ENCODE measurements at places on chromosomes 5 and 9.
A peak's percentile ranks its signal among the peaks of the same experiment; 100 is the strongest.

GRCh38 chr5:44233691-44234090 is 155.5 kb downstream of the FGF10 start:
- DNase-seq = no peak

- no peak for DNase-seq
Observed at GRCh38 chr9:85527331-85528020, 214.3 kb downstream of the AGTPBP1 start.

DNA sequence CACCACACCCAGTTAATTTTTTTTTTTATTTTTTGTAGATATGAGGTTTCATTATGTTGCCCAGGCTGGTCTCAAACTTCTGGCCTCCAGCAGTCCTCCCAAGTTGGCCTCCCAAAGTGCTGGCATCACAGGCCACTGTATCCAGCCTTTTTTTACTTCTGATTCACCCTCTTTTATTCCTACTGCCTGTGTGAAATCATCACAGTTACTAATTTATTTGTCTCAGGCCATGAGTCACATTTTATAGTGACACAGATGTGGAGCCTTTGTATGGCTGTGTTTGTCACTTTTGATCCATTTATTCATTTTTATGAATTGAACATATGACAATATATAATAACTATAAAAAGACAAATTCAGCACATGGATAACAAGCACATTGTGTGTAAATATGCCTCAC is 67.1 kb upstream of the SNX2 start:
- no peak for DNase-seq

- no peak for DNase-seq
Observed at GRCh38 chr9:111316796-111317195, 13.2 kb downstream of the OR2K2 start.

DNA sequence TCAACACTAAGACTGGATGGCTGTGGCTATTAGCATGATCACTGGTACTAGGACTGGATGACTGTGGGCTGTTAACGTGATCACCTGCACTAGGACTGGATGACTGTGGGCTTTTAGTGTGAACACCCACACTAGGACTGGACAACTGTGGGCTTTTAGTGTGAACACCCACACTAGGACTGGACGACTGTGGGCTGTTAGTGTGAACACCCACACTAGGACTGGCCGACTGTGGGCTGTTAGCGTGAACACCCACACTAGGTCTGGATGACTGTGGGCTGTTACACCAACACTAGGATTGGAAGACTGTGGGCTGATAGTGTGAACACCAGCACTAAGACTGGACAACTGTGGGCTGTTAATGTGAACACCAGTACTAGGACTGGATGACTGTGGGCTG is 329.2 kb downstream of the OSTF1 start:
- no peak for DNase-seq

- DNase-seq = no peak
Observed at GRCh38 chr5:76679231-76679630, 36.7 kb upstream of the F2R start.

DNA sequence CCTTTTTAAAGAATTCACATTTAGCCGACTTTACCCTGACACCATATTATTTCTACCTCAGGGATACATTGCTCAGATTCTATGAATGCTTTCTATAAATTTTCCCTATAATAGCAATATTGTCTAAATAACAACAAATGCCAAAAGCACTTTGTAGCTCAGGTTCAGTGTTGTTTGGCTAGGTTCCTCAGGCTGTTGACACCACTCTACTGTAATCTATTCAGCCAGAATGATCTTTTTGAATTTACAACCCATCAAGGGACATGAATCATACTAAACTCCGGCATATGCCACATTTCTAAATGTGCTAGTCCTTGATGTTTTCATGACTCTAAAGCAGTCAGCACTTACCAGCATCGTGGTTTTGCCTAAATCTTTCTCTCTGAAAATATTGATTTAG is 641.5 kb upstream of the CDH10 start:
- no peak for DNase-seq

DNA sequence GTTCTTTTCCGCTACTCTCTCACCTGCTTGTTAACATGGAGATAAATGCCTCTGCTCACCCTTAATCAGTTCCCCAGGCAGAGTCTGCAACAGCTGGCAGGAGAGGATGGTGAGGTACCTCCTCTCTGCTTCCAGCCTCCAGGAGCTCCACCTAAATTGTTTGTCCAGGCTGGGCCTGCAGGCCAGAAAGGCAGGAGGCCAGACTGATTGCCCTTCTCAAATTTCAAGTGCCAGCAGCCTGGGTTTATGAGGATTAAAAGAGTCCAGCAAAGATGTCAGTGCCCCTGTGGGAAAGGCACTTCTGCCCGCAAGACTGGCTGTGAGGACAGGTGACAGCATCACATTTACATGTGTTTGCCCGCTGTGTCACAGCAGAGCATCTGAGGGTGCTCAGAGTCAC is 19.8 kb downstream of the CORO2A start:
- no peak for DNase-seq

DNA sequence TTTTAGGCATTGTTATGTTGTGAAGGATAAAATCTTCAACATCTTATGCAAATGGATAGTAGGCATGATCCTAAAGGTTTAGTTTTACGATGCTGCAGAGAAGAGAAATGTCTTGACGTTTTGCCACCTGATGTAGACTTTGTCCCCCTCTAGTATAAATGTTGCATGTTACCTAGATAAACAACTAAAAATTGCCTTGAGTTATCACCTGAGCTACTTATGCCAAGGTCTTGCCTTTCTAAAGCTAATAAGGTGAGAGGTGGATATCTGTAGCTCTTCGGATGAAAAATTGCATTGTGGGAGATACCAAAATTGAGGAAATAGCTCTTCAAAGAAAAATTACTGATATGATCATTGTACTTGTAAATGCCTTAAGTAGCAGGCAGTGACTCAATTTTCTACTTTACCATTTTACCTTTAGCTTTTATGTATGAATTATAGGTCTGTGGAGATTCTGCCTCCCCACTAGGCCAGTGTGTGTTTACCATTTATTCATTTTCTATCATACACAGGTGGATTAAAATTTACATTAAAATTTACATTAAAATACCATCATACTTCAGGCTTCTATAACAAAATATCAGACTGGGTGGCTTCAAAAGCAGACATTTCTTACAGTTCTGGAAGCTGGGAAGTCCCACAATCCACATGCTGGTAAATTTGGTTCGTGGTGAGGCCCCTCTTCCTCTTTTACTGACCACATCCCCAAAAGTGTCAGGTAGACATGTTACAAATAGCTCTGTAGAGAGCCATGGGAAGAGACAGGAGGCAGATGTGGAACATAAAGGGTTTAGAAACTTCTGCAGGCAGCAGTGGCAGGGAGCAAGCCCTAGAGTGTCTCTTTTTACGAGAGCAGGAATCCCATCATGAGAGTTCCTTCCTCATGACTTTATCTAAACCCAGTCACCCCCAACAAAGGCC is 100.7 kb upstream of the ERBIN start:
- peak; percentile 74 for DNase-seq

DNA sequence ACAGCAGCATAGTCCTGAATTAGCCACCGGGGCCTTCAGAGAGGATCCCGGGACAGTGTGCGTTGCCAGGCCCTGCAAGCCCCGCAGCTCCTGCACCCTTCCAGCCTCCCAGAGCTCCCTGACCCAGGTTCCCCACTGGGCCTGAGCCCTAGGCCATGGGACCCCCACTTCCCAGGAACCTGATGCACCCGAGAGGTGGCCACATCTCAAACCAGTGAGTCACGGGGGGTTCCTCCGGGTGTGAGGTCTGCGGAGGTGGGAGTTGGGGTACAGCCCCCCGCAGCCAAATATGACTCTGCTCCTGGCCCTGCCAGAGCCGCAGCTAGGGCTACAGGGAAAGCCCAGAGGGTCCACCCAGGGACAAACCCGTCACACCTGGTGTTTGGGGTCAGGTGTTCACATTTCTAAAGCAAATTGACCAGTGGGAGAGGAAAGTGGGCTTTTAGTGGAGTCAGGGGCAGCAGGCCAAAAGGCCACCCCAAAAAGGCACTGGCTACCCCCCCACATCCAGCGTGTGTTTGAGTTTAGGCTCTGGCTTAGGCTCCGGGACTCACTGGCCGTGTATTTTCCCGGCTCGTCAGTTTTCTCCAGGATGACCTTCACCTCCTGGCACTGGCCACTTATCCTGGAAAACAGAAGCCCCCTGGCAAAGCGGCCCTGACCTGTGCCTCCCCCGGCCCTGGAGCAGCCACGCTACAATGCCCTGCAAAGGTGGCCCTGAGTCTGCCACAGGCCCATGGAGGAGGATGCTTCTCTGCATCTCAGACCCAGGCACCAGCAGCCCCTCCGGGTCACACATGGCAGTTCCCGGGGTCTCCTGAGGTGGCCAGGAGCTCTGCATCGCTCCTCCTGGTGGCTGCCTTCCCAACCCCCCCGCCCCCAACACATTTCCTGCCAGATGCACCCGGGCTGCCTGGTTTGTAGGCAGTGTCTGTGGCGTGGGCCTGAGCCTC is 17.4 kb upstream of the OBP2B start:
- no peak for DNase-seq

GRCh38 chr9:92637886-92638620 is 31.9 kb downstream of the IPPK start:
- no peak for DNase-seq

DNA sequence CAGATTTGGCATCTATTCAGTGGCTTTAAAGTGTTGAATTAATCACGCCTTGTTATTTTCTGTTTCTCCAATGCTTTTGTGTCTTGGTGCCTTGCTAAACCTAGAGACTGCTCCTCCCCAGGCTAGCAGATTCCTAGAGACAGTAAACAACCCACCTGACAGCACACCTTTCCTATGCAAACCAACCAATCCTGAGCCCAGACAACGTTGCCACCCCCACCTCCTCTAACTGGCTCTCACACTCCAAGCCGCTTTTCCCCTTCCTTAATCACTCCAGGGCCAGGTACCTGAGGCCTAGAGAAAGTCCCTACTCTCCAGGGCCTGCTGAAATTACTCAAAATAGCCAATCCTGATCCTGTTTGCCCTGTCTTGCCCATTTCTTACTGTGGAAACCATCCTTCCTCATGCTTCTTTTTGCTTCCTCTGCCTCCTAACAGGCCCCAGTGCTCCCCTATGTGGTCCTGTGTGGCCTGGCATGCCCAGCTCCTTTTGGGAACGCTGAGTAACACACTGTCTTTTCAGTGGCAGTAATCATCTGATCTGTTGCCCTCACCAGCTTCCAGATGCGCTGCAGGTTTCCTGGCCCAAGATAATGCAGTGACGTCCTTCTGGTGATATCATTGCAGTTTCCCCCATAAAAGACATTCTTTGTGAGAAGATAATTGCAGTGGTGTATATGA is 53.4 kb downstream of the GAS1 start:
- no peak for DNase-seq

DNA sequence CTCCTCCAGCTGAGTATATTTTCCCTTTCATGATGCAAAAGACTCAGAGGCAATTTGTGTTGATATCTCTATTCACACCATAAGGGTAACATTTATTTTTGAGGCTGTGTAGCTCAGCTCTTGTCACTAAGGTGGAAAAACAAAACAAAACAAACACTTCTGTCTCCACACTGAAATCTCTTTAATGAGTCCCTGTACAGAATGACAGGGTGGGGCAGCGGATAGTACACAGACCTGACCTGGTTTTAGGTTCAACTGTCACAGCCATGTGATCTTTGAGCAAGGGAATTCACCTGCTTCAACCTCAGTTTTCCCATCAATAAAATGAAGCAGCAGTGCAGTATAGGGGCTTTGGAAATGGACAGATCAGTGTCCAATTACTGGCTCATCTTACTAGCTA is 29.3 kb downstream of the TLR4 start:
- DNase-seq = no peak

GRCh38 chr5:109619021-109619460 is 70.7 kb upstream of the MAN2A1 start:
- DNase-seq = no peak

GRCh38 chr9:127968700-127969383 is 11.9 kb downstream of the EEIG1 start:
- DNase-seq = no peak

DNA sequence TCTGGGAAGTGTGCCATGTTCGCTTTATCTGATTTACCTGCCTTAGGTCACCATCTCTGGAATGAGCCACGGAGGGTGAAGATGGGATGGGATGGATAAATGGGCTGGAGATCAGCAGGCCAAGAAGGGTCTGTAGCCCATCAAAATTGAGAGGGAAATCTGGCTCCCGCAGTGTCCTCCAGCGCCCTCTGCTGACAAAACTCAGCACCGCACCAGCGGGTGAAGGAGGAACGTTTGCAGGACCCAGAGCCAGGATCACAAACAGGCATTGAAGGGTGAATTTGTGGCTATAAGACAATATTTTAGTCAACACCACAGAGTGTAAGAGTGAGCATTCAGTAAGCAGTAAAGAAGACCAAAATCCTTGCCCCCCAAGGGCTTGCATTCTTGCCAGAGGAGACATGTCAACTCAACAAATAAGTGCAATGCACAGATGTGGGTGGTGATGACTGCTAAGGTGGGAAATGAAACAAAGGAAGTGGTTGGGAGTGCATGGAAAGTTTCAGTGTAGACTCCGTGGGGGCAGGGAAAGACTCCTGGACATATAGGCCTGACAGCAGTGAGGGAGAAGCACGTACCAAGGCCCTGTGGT is 124.4 kb downstream of the TENT4A start:
- no peak for DNase-seq

Data from GM06990 (cell line).